ENCODE measurements at places on chromosomes 12 and 14.

DNA sequence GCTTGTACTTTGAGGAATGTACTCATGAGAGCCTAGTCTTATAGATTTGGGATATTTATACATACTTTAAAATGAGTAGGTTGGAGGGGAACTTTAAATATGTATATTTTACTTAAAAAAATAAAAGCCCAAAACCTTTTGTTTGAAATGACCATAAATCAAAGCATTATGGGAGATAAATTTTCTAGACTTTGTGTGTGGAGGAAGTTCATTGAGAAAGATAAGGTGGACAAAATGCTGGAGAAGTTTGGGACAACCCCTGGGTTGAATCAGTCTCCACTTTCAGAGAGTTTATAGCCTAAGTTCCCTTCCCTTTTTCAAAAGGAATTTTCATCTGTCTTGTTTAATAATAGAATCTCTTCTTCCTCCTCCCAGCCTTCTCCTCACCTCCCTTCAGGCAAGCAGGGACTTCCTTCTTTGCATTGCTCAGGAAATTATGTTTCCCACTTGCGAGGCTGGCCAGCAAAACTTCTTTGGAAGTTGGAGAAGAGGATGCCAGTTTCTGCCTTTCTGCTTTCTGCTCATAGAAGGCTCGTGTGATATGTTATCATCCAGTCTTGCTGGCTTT lies 54.2 kb downstream of the CHST11 start:
- no peak for DNase-seq

GRCh38 chr14:23916446-23916845 lies 37.1 kb upstream of the DHRS4 start:
- no peak for DNase-seq

DNA sequence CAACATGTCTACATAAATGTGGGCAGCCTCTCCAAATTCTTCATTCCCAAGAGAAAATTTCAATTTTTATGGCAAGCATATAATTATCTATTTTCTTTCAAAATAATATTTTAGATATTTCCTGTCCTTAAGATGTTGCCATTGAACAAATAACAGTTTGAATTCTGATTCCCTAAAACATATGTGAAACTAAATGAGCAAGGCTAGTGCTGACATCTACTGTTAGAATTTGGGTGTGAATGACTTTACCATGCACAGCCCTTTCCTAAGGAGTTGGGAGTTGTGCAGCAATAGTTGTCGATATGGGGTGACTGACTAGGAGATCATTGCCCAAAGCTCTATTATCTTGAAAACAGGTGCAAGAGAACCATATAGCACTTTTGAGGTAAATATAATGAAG lies 108.2 kb upstream of the SLC38A4 start:
- DNase-seq, result peak; percentile 73

DNA sequence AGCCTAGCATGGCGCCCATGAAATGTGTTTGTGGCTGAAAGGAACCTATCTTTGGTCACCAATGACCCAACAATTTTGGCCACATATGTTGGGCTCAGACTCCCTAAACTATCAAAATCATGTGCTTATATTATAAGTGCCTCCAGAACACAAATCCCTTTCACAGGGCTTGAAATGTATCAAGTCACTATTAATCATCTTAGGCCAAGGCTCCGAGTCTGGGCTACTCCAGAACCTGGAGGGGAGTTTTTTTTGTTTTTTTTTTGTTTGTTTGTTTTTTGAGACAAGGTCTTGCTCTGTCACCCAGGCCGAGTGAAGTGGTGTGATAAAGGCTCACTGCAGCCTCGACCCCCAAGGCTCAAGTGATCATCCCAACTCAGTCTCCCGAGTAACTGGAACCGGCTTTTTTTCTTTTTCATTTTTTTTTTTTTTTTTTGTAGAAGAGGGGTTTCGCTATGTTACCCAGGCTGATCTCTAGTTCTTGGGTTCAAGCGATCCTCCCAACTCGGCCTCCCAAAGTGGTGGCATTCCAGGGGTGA lies 989 bp upstream of the DRAM1 start:
- DNase-seq, result no peak

DNA sequence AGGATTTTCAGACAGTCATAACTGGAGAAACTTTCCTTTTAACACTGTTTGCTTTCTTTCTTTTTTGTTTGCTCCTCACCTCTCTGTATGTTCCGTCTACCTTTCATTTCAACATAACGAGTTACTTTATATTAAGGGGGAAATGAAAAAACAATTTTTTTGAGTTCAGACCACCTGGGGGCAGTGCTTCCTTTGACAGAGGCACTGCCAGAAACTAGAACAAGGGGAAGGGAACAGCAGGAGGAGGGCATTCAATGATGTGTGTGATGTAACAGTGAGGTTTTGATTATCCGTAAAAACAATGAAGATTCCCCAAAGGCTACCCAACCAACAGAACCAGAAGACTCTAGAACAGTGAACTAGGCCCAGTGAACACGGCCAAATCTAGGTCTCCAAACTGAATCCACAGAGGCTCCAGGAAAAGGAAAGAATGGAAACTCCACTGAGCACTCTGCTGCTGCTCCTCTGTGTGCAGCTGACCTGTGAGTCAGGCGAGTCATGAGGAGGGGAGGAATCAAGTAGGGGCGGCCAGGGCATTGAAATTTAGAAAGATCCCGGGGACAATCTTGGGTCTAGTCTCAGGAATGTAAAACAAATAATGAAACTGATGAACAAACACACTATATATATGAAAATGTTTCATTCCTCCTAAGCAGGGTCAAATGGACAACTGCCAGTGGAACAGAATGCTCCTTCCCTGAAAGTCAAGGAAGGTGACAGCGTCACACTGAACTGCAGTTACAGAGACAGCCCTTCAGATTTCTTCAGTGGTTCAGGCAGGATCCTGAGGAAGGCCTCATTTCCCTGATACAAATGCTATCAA lies 323.5 kb downstream of the DAD1 start:
- peak; percentile 28 for DNase-seq

- no peak for DNase-seq
Observed at GRCh38 chr12:52402377-52402776, 3.8 kb downstream of the KRT82 start.

GRCh38 chr14:61477712-61478462 lies 156.5 kb downstream of the PRKCH start:
- peak; percentile 64 for DNase-seq

DNA sequence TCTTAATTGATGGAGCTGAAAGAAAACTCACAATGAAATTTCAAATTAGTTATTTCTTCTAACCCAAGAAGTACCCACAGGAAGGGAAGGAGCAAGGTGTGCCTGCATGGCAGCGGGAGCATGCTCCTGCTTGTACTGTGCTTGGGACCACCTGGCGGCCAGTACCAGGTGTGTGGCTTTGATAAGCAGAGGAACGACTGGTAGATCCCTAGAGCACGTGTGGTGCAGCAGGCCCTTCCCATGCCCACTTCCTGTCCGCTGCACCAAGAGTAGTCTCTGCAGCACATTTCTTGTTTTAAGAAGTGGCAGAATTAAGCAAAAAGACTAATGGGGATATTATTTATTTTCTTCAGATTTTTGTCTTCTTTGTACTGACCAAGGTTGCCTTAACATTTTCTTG lies 122.3 kb upstream of the ATF1 start:
- DNase-seq, result no peak

- DNase-seq, result no peak
Observed at GRCh38 chr12:64884728-64885127, 60.3 kb downstream of the TBC1D30 start.

- no peak for DNase-seq
Observed at GRCh38 chr12:108232565-108232964, 103.5 kb downstream of the WSCD2 start.

- peak; percentile 76 for DNase-seq
Observed at GRCh38 chr14:51367600-51367931, 127.5 kb downstream of the TMX1 start.

DNA sequence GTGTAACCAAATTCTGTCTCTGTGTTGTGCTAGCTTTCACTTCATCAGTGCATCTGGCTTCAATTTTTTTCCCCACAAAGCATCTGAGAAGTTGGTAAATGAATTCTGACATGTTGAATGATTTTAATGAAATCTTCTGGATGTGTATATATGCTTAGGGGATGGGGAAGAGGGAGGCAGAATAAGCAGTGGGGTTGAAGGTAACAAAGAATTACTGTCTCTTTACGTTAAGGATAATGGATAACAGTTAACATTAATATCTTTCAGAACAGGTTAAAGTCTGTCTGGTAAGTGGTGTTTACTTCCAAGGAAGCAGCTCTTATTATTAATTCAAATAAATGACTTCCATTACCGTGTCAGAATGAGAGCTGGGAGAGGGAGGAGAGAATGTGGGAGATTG lies 261.7 kb downstream of the ERC1 start:
- DNase-seq, result no peak

- DNase-seq, result no peak
Observed at GRCh38 chr14:63671987-63672386, 30.3 kb upstream of the WDR89 start.

GRCh38 chr12:132874175-132874574 lies 13.2 kb downstream of the CHFR start:
- no peak for DNase-seq

GRCh38 chr14:50035214-50035613 lies 81.2 kb downstream of the VCPKMT start:
- no peak for DNase-seq

- DNase-seq, result peak; percentile 5
Observed at GRCh38 chr14:68074765-68075381, 255.3 kb downstream of the RAD51B start.

GRCh38 chr14:28766469-28766955 lies at the start of gene FOXG1:
Gene FOXG1, plus strand, starts transcription at chr14:28766787. Its CDS starts 493 bp downstream, at chr14:28767280.
- no peak for DNase-seq

- no peak for DNase-seq
Observed at GRCh38 chr12:56574210-56574609, 52.6 kb downstream of the RBMS2 start.

DNA sequence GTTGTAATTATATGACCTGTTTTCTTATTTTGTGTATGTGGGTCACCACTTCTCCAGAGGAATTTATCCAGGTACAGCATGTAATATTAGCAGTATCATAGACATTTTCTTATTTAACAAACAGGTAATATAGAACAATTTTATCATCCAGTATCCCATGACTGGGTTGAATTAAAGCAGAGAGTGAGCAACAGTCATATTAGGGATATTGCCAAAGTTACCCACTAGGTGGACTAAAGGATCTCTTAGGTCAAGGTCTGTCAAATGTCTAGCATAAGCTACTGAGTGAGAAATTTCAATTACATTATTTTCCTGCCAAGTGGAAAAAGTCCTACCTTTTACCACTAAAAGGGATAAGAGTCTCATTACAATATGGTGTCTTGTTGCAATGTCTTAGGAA lies 62.1 kb upstream of the TRIM9 start:
- DNase-seq, result peak; percentile 20

- DNase-seq, result peak; percentile 28
Observed at GRCh38 chr12:51262758-51263177, 7.4 kb downstream of the SMAGP start.

- no peak for DNase-seq
Observed at GRCh38 chr12:75874441-75874840, 157.1 kb downstream of the PHLDA1 start.

DNA sequence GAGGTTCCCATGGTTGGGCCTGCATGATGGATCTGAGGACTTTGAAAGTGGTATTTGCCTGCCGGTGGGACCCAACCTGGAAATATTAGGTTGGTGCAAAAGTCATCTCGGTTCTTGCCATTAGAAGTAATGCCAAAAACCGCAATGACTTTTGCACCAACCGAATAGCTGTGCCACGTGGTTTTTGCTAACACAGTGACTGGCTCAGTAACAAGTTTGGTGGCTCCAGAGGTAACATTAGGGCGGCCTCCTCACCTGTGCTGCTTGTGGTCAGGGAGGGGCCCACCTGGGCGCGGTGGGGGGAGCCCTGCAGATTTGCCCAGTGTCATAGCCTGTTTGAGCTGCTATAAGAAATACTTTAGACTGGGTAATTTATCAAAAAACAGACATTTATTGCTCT lies 1.8 kb downstream of the BDKRB2 start:
- no peak for DNase-seq

DNA sequence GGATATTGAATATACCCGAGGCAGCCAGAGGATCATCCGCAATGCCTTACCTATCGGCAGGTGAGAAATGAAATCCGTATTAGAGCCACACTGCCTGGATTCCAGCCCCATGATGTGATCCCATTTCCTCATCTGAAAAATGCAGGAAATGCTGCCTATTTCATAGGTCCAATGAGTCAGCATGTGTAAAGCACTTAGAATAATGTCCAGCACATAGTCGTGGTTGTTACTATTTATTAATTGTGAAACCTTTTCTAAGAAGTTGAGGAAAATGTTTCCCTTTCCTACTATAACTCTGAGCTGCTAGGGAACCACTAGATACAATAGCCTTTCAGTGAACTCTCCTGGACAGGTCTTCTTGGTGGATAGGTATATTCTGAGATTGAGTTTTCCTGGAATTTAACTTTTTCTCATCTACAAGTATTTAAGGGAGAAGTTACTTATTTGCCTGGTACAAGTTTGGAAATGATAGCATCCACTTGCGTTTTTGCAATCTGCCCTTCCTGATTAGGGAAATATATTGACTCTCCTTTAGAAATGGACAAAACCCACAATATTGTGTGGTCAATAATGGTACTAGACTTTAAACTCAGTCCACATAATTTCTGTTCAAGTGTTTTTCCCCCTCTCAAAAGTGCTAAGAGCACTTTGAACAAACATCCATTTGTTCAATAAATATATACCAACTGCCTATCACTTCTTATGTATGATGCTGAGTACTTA lies 12.2 kb downstream of the POLR3B start:
- DNase-seq, result peak; percentile 79

All from fibroblast of villous mesenchyme (primary cell).